ENCODE measurements at places on chromosomes 12 and 14. TPM values are rescaled to one million over a fixed set of nuclear protein-coding genes. Genes with fewer than 3 reads are reported as not detected.

Gene OR4E2
- 0.09 TPM for total RNA-seq

Gene PAX9
- total RNA-seq: 21.5 TPM

Gene CLEC14A
- 4.8 TPM for total RNA-seq

Gene ATF7IP
- 28.0 TPM for total RNA-seq

Gene INHBC
- not detected for total RNA-seq

Gene RNF212B
- 0.05 TPM for total RNA-seq

DNA sequence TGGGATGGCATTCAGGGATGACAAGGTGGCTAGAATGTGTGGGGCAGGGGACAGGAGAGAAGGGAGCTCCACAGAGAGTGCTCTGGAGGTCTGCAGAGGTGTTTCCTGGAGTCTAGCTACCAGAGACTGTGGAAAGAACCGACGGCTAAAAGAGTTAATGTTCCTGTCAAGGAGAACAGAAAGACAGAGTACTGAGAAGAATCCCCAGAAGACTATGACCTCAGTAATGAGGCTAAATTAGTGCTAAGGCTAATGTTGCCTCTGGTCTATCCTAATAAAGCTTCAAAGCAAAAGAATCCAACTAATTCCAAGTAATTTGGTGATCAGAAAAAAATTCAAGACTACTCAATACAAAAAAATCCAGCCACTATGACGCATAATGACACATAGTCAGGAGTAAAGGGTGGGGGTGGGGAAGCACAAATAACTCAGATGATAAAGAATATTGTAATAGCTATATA is 44.7 kb downstream of the FERMT2 start:
- no peaks in the 10 kb centered on the region for H3K4me1 ChIP-seq
- H3K27me3 ChIP-seq: no peaks in the 10 kb centered on the region
- no peak overlapping the region for H3K27ac ChIP-seq
- no peaks in the 10 kb centered on the region for H3K36me3 ChIP-seq

GRCh38 chr14:75773046-75773445 is 112.0 kb downstream of the TTLL5 start:
- no peaks in the 10 kb centered on the region for H3K4me1 ChIP-seq
- H3K4me3 ChIP-seq: no peak overlapping the region
- DNase-seq: no peak
- peaks cover 11% of the 10 kb centered on the region for H3K36me3 ChIP-seq
- no peaks in the 10 kb centered on the region for H3K27me3 ChIP-seq
- no peak overlapping the region for H3K27ac ChIP-seq

- no peak overlapping the region for H3K4me3 ChIP-seq
- no peak overlapping the region for H3K27ac ChIP-seq
- DNase-seq: no peak
- peaks cover 49% of the 10 kb centered on the region for H3K36me3 ChIP-seq
- peaks cover 2% of the 10 kb centered on the region for H3K4me1 ChIP-seq
These were observed 6.7 kb downstream of the SLC2A3 start for GRCh38 chr12:7929083-7929792.

DNA sequence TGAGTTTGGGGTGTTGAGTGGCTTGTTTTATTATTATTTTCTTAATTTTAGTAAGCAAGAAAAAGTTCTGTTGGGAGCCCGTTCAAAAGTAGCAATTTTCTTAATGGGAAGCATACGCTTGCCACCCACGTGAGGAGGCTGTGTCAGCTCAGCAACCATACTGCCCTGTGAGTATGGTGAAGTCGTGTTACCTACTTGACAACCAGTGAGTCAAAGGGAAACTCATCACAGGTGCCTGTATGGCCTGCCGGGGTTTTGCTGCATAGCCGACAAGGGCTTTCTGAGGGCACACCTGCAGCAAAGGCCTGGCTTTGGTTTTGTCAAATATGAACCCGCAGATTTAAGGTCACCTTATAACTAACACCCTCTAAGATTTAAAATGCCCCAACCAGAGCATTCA is 31.1 kb downstream of the PITPNM2 start:
- no peaks in the 10 kb centered on the region for H3K27me3 ChIP-seq
- peak overlapping the region; percentile 100 for H3K27ac ChIP-seq
- H3K4me1 ChIP-seq: peaks cover 68% of the 10 kb centered on the region
- DNase-seq: no peak
- H3K4me3 ChIP-seq: peak overlapping the region; percentile 48

- H3K36me3 ChIP-seq: no peaks in the 10 kb centered on the region
- peaks cover 15% of the 10 kb centered on the region for H3K27me3 ChIP-seq
- DNase-seq: no peak
- no peaks in the 10 kb centered on the region for H3K4me1 ChIP-seq
These were observed 2.0 kb upstream of the KRT4 start for GRCh38 chr12:52815676-52816588.

DNA sequence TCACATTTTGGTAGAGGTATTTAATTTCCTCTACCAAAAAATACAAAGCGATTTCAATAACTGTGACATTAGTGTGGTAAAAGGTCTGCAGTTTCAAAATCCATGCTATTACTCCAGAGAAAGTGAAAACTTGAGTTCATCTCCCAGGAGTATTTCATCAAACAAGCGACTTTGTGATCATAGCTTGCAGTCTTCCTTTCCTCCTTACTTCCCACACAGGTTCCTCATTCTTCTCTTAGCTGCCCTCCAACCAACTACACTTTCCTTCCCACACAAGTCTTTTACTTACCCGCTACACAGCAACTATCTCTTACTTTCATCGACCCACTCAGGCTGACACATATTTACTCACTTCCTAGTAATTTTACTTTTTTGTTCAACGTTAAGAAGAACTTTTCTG is 413.4 kb upstream of the USP15 start:
- no peaks in the 10 kb centered on the region for H3K27me3 ChIP-seq
- no peaks in the 10 kb centered on the region for H3K36me3 ChIP-seq
- H3K27ac ChIP-seq: no peak overlapping the region
- H3K4me3 ChIP-seq: no peak overlapping the region
- H3K4me1 ChIP-seq: no peaks in the 10 kb centered on the region
- no peak for DNase-seq

DNA sequence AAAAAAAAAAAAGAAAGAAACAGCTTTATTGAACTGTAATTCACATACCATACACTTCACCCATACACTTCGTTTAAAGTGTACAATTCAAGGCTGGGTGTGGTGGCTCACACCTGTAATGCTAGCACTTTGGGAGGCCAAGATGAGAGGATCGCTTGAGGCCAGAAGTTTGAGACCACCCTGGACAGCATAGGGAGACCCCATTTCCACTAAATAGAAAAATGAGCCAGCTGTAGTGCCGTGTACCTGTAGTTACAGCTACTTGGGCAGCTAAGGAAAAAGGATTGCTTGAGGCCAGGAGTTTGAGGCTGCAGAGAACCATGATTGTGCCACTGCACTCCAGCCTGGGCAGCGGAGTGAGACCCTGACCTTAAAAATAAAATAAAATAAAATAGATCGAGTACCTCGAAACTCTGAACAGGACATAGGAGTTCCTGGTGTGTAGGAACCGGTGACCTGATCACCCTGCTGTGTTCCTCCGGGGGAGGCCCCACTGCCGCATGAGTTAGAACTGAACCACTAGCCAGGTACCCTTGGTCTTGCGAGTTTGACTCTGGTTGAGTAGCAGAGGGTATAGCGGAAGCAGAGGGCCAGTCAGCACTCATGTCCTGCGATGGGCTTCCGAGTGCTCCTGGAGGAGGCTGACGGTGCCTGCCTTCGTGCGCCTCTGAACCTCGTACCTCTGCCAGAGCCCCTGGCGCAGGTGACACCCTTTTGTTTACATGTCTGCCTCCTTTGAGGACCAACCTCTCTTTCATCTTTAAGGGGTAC is 80.0 kb downstream of the B4GALNT3 start:
- no peak overlapping the region for H3K4me3 ChIP-seq
- H3K36me3 ChIP-seq: no peaks in the 10 kb centered on the region
- peaks cover 9% of the 10 kb centered on the region for H3K4me1 ChIP-seq
- no peak for DNase-seq
- H3K27ac ChIP-seq: no peak overlapping the region

GRCh38 chr14:59371771-59372170 is 93.4 kb downstream of the GPR135 start:
- H3K4me3 ChIP-seq: no peak overlapping the region
- DNase-seq: no peak
- H3K36me3 ChIP-seq: no peaks in the 10 kb centered on the region

DNA sequence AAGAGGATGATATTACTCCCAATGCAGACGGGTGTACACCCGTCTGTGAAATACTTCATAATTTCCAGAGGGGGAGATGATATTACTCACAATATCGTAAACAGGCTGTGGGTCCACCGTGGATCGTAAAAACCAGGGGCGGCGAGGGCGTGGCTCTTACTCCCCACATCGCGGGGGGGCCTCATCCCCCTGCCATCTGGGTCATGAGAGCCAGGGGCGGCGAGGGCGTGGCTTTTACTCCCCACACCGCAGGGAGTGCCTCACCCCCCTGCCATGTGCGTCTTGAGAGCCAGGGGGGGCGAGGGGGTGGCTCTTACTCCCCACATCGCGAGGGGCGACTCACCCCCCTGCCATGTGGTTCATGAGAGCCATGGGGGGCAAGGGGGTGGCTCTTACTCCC is 86.2 kb upstream of the GNG2 start:
- no peaks in the 10 kb centered on the region for H3K27me3 ChIP-seq
- no peaks in the 10 kb centered on the region for H3K36me3 ChIP-seq
- no peak for DNase-seq
- H3K4me3 ChIP-seq: no peak overlapping the region
- H3K27ac ChIP-seq: no peak overlapping the region
- no peaks in the 10 kb centered on the region for H3K4me1 ChIP-seq

DNA sequence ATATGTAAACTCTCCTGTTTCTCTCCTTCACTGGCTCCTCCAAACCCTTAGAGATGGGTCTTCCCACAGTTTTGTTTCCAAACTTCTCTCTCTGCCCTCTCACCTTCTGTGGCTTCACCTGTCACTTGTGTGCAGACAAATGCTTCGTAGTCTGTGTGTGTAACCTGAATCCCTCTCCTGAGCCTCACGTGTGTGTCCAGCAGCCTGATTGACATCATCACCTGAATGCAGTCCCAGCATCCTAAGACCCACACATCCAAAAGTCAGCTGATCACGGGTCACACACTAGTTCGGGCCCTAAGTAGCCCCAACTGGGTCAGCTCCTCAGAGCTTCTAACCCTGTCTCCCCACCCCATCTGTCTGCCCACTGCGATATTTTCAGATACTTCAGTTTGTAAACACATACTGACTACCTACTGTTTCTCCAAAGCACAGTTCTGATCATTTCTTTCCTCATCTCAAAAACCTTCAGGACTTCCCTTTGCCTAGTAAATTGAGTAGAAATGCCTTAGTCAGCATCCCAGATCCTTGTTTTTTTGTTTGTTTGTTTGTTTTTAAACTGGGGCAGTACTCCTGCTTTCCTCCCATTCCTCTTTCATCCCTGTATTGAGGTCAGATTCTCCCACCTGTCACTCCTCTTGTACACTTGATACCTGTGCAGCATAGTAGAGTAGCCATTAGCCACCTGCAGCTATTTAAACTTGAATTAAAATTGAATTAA is 23.7 kb downstream of the FNTB start:
- H3K27me3 ChIP-seq: no peaks in the 10 kb centered on the region
- peaks cover 11% of the 10 kb centered on the region for H3K36me3 ChIP-seq
- no peak for DNase-seq
- no peaks in the 10 kb centered on the region for H3K4me1 ChIP-seq

DNA sequence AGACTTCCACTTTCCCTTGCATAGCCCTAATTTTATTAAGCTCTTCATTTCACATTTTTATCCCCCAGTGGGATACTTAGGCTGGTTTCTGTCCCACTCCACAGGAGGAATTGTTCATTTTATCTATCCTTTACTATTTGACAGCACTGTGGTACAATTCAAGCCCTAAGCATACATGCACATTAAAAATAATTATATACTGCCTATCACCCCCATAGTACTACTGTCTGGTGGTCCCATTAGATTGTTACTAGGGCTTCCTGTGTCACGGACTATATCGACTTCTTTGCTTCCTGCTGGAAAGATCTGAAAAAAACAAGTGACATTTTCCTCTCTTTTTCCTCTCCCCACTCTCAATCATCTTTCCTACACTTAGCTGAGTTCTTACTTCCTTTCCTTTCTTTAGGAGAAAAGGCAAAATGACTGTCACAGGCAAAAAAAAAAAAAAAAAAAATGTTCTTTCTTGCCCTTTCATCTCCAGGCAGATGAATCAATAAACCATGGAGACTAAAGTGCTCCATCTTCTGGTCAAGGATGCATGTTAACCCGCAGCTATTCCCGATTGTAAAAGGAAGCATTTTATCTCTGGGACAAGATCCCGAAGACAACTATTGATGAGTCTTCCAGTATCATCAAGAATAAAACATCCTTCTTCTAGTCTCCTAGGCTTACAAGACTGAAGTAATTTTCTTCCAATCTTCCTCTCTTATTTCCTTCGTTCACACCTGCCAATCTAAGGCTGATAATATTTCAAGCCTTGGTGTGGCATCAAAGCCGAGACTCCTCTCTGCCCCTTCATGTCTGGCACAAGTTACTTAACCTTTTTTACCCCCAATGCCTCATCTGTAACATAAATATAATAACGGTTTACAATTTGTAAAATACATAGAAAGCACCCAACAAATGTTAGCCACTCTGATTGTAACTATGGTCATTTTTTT is 94.4 kb upstream of the PLEKHG7 start:
- H3K4me1 ChIP-seq: no peaks in the 10 kb centered on the region
- DNase-seq: peak; percentile 14
- no peak overlapping the region for H3K4me3 ChIP-seq
- H3K27ac ChIP-seq: no peak overlapping the region
- H3K36me3 ChIP-seq: no peaks in the 10 kb centered on the region

DNA sequence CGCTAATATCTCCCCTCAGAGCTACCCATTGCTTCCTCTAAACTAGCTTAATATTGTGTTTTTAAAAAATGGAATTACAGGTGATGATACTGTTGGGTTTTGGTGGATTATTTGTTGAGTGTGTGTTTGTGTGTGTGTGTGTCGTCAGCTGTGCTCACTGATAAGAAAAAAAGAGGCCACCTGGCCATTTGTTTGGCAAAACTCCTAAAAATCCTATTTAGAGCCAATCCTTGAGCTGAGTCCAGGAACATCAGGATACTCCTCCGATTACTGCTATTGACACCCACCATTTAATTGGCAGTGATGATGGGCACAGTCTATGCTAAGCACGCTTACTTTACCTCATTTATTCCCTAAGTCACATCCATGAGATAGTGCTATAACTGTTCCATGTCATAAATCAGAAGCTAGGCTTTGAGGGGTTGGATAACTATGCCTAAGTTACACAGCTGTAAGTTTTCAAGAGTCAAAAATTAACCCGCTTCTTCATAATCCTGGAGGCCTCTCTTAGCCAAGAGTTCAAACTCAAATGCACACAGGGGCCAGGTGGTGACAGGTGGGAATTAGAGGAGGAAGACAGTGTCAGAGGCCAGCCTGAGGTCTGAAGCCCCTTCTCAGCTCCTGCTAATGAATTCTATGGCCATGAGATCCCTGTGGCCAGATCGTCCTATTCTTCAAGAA is 1026.6 kb upstream of the TMEM132C start:
- H3K4me3 ChIP-seq: no peak overlapping the region
- H3K36me3 ChIP-seq: no peaks in the 10 kb centered on the region
- no peak overlapping the region for H3K27ac ChIP-seq
- DNase-seq: no peak

DNA sequence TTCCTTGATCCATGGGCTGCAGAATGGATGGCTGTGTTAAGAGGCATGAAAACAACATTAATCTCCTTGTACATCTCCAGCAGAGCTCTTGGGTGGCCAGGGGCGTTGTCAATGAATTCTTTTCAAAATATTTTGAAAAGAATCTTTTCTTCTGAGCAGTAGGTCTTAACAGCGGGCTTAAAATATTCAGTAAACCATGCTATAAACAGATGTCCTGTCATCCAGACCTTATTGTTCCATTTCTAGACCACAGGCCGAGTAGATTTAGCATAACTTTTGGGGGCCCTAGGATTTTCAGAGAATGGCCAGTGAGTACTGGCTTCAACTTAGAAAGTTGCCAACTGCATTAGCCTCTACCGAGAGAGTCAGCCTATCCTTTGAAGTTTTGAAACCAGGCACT is 130.2 kb downstream of the RAD51B start:
- no peak overlapping the region for H3K27ac ChIP-seq
- no peaks in the 10 kb centered on the region for H3K27me3 ChIP-seq
- H3K4me1 ChIP-seq: no peaks in the 10 kb centered on the region
- no peak overlapping the region for H3K4me3 ChIP-seq
- H3K36me3 ChIP-seq: peaks cover 5% of the 10 kb centered on the region
- DNase-seq: no peak
